ENCODE measurements at places on chromosomes 3 and 15. TPM values are rescaled to one million over a fixed set of nuclear protein-coding genes. Genes with fewer than 3 reads are reported as not detected.

DNA sequence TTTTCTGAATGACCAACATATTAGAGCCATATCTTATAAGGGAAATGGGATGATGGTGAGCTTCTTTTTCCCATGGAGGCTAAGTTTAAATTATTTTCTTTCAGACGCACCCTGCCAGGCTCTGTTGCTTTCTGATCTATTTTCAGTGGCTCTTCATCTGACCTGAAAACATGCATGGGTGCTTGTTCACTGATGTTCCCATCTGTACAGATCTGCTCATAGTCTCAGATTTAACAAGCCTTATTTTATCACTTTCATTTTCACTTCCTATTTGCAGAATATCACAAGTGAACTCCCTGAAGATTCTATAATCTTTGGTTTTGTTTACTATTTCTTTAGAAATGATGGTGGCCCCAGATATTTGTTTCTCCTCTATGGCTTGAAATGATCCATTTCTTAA lies 31.1 kb upstream of the SUCLG2 start:
- DNase-seq: no peak

GRCh38 chr3:43521941-43522340 lies 99.9 kb downstream of the ANO10 start:
- no peak for DNase-seq

DNA sequence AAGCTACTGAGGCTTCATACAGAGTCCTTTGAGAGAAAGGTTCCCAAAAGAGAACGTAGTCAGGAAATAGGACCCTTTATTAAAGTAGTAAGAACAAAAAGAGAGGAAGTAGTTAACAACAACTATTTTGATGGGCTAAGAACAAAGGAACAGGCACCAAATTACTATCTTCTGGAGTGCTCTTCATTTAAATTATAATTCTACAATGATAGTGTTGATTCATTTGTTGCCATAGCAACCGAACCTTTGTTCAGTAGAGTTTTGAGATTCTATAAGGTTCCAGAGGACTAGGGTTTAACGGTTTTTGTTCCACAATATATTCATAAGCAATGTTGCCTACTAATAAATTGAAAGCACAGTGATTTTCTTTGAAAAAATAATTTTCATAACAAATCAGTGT lies 78.8 kb downstream of the CMSS1 start:
- no peak for DNase-seq

Gene FRMD5
- not detected for total RNA-seq

DNA sequence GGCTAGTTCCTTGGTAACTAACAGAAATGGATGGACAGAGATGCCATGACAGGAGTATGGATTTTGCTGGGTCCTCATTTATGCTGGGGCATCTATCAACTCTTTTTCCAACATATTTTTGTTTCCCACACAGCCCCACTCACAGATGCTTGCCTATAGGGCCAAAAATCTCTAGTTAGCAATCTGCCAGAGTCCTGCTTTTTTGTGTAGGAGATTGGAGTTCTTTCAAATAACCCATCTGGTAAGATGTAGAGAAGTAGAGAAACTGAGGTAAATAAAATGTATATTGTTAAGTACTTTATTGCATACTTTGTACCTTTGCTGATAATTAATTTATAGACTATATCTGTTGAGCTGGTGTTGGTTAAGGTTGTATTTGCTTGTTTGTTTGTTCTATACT lies 456.5 kb upstream of the GOLIM4 start:
- no peak for DNase-seq

GRCh38 chr3:75192146-75192616 lies 471.9 kb upstream of the FRG2C start:
- no peak for DNase-seq

Gene CLDN16
- total RNA-seq: 1.2 TPM

Gene ANKRD63
- not detected for total RNA-seq

Gene RLBP1
- total RNA-seq: not detected

DNA sequence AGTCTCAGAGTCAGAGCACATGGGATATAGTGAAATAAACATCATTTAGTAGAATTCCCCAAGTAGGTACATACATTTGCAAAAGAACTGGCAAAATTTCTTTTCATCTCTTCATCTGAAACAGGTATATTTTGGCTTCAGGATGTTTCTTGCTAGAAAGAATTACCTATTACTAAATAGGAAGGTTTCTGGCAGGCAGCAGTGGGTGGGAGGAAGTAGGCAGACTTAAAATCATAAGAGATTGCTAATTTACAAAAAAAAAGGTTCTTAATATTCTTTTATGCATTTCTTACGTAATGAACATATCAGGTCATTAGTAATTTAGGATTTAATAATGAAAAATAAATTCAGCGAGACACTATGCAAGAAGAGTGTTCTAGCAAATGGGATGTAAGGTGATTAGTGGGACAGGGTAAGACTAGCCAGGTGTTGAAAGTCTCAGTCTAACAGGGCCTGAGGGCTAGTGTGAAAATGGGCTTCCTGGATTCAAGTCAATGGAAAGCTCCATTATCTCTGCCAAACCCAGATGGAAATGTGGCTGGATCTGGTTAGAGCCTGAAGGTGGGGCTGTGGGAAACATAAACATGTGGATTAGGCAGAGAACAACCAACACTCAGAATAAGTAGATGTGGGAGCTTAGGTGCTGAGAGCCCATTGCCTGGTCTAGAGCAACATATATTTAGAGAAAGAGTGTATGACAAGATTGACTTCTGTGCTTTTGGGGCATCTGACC lies 127.4 kb upstream of the FEZF2 start:
- no peak for DNase-seq

Gene ARHGEF26
- total RNA-seq: 26.3 TPM

GRCh38 chr3:27528791-27529190 lies 44.6 kb upstream of the SLC4A7 start:
- no peak for DNase-seq

Gene SLC38A3
- total RNA-seq: 242 TPM

- no peak for DNase-seq
Observed at GRCh38 chr3:98013411-98014267, 21.5 kb downstream of the GABRR3 start.

- DNase-seq: no peak
Observed at GRCh38 chr3:54941690-54942362, 14.0 kb upstream of the LRTM1 start.

Gene WDR48
- 12.1 TPM for total RNA-seq

GRCh38 chr15:64013179-64014062 lies 32.9 kb downstream of the DAPK2 start:
- DNase-seq: no peak

DNA sequence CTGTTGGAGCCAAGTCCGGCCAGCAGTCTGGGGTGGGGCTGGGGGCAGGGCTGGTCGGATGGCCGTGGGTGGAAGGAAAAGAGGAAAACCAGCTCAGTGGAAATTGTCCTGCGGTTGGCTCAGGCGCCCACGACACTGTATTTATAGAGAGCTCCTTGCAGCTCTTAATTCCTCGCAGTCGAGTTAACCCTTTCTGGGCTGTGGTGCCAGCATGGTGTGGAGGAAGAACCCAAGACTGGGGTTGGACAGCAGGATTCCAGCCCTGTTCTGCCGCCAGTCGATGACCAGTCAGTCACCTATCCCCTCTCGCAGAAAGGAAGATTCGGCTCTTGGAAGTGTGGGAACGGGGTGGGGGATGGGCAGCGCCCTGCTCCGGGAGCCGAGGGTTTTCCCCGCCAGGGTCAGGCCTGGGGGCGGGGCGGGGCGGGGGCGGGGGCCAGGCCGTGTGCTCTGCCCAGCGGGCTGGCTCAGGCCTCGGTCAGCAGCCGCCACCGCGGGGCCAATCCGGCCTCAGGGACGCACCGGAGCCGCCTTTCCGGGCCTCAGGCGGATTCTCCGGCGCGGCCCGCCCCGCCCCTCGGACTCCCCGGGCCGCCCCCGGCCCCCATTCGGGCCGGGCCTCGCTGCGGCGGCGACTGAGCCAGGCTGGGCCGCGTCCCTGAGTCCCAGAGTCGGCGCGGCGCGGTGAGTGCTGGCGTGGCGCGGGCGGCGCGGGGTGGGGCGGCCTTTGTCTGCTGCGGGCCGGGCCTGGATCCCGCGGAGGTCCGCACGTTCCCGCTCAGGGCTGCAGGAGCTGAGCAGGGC lies at the start of gene CD276:
Gene CD276 (plus strand): TSS at position 607 of the 804 bp plus-strand sequence. CDS start 15,257 bp downstream, outside the sequence.
- DNase-seq: peak; percentile 93

DNA sequence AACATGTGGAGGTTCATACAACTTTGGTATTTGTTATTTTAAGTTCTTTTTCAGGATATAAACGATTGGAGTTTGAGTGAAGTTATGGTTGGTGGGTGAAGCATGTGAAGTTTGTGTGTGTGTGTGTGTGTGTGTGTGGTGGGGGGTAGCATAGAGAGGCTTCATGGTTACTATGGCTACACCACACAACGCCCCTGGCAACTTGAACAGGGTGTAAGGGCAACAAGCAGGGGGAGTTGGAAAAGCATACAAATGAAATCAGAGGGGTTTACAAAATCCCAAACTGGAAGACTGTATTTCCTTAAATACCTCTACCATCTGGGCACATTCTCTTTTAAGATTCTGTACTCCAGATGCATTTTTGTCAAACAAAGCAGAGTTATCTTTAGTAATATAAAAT lies 207.5 kb downstream of the SV2B start:
- DNase-seq: no peak

Gene CKMT1B
- total RNA-seq: 0.55 TPM

DNA sequence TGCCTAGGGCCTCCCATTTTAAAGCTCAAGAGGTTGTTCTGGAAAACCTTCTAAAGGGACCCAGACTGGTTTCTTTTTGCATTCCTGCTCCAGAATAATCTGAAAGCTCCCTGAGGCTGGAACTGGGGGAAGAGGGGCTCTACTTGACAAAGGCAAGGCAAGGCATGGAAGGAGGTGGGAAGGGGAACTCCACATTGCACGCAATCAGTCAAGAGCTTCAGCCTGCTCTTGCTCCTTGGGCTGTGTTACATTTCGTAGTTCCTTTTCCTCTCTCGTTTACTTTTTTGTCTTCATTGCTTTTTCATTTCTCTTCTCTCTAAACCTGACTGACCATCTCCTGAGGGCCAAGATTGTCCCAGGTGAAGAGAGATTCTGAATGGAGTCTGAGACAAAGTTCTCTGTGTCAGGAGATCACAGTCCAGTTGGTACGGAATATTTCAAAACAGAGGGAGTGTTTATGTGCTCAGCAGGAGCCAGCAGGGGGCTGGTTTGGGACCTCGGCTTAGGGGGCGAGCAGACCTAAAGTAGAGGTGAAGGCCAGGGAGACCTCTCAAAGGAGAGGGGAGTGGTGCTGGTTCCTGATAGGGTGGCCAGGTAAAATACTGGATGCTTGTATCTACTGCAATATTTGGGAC lies 6.0 kb upstream of the KCTD6 start:
- no peak for DNase-seq
